ENCODE measurements at places on chromosomes 4 and X.

DNA sequence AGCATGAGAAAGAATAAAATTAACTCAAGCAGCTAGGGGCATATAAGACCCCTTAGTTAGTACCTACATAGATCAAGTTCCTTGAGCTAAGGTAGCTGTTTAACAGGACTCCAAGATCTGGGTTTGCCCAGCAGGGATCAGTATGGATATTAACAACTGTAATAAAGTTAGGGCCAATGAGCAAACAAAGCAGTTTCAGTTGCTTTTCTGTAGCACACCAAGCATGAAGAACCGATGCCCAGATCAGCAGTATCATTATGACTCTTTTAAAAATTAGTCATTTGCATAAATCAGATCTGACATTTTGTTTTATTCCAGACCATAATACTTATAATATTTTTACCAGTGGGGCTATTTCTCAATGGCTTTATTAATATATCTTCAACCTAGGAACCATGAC is 80.9 kb downstream of the C4orf33 start:
- H3K4me1 ChIP-seq, result no peaks in the 10 kb centered on the region
- peaks cover 3% of the 10 kb centered on the region for H3K27me3 ChIP-seq
- no peak overlapping the region for H3K4me3 ChIP-seq
- no peak for DNase-seq

DNA sequence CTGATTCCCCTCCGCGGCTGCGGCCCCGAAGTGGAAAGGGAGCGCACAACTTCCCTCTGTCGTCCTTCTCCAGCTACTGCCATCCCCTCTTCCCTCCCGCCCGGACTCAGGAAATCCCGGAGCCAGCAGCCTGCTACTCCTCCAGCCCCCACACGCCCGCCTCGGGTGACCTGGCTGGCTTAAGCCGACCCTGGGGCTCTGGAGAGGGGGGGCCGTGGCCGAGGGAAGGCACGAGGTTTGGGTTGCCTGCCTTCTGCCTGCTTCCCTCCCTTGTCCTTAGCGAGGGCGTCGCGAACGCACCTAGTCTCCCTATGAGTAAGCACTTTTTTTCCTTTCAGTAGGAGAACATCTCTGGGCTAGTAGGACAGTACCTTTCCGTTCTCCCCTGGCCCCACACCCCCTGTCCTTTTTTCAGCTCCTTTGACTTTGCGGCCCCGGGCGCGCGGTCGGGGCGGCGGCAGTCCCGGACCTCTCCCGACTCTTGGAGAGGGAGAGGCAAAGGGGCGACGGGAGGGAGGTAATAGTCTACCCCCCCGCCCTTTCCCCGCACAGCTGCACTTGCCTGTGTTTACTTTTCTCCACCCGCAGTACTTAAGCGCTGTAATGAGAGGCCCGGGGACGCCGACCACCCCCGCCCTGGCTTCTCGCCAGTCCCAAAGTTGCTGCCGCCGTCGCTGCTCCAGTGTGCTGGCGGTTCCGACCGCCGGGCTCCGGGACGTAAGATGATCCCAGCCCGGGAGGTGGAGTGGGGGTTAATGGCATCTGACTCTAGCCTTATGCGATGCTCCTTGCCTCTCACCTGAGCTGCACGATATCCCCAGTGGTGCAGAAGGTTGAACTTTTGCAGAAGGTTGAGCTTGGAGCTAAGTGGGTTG is 868 bp downstream of the PLS3 start:
- H3K4me3 ChIP-seq, result peak overlapping the region; percentile 64
- H3K27me3 ChIP-seq, result peaks cover 26% of the 10 kb centered on the region
- no peaks in the 10 kb centered on the region for H3K4me1 ChIP-seq
- DNase-seq, result peak; percentile 2
- H3K27ac ChIP-seq, result no peak overlapping the region
- H3K36me3 ChIP-seq, result no peaks in the 10 kb centered on the region

DNA sequence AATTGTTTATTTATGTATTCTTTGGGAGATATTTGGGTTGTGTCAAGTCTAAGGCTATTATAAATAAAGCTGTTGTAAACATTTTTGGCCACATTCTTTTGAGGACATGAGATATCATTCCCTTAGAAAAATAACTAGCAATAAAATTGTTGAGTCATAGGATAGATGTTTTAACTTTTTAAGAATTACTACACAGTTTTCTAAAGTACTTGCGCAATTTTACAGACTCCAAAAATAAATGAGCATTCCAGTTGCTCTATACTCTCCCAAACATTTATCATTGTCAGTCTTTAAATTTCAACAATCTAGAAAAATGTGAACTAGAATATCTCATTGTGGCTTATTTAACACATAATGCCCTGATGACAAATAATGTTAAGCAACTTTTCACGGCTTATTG is 189.1 kb upstream of the ADGRL3 start:
- no peaks in the 10 kb centered on the region for H3K4me1 ChIP-seq
- H3K4me3 ChIP-seq, result no peak overlapping the region
- no peak for DNase-seq
- no peaks in the 10 kb centered on the region for H3K27me3 ChIP-seq
- H3K36me3 ChIP-seq, result no peaks in the 10 kb centered on the region

GRCh38 chrX:108331126-108331909 is 106.9 kb downstream of the COL4A6 start:
- H3K27ac ChIP-seq, result no peak overlapping the region
- no peaks in the 10 kb centered on the region for H3K27me3 ChIP-seq
- H3K4me3 ChIP-seq, result no peak overlapping the region
- no peak for DNase-seq
- no peaks in the 10 kb centered on the region for H3K36me3 ChIP-seq

- no peak overlapping the region for H3K4me3 ChIP-seq
- H3K27me3 ChIP-seq, result peaks cover 30% of the 10 kb centered on the region
- no peak for DNase-seq
- H3K36me3 ChIP-seq, result no peaks in the 10 kb centered on the region
Measured at GRCh38 chr4:141329174-141329569, 108.5 kb downstream of the ZNF330 start.

DNA sequence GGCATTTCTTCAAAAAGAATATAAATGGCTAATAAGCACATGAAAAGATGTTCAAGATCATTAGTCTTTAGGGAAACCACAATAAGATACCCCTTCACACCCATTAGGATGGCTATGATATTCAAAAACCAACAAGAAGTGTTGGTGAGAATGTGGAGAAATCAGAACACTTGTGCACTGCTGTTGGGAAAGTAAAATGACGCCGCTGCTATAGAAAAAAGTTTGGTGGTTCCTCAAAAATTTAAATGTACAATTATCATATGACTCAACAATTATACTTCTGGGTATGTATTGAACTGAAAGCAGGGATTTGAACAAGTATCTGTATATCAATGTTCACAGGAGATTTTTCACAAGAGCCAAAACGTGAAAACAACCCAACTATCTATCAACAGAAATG is 29.4 kb upstream of the NEUROG2 start:
- H3K27ac ChIP-seq, result no peak overlapping the region
- H3K4me1 ChIP-seq, result no peaks in the 10 kb centered on the region
- no peaks in the 10 kb centered on the region for H3K27me3 ChIP-seq
- no peak for DNase-seq
- H3K36me3 ChIP-seq, result peaks cover 6% of the 10 kb centered on the region

DNA sequence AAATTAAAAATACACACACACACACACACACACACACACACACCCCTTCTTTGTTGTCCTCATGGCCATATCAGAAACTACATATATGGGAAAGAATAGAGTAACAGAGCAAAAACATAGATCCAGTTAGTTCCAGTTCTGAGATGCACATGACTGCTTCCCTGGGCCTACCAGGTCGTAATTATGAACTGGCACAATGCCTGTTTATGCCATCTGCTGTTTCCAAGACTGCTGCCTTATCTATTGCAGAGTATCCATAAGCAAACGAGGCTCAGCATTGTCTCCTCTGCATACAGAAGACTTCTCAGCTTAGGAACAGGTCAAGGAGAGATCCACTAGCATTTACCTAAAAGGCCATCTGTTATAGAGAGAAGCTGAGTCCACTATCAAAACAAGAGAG is 789.0 kb downstream of the TECRL start:
- no peak overlapping the region for H3K4me3 ChIP-seq
- DNase-seq, result no peak
- H3K27me3 ChIP-seq, result no peaks in the 10 kb centered on the region
- H3K36me3 ChIP-seq, result no peaks in the 10 kb centered on the region
- H3K4me1 ChIP-seq, result no peaks in the 10 kb centered on the region

- no peaks in the 10 kb centered on the region for H3K27me3 ChIP-seq
- DNase-seq, result no peak
- H3K4me1 ChIP-seq, result no peaks in the 10 kb centered on the region
- H3K4me3 ChIP-seq, result no peak overlapping the region
- no peaks in the 10 kb centered on the region for H3K36me3 ChIP-seq
Measured at GRCh38 chr4:119082661-119083060, 53.0 kb upstream of the MYOZ2 start.

GRCh38 chrX:40167850-40168479 is 70.2 kb upstream of the BCOR start:
- no peak for DNase-seq
- no peaks in the 10 kb centered on the region for H3K27me3 ChIP-seq
- H3K4me1 ChIP-seq, result peaks cover 42% of the 10 kb centered on the region
- peaks cover 4% of the 10 kb centered on the region for H3K36me3 ChIP-seq
- H3K27ac ChIP-seq, result peak overlapping the region; percentile 56
- H3K4me3 ChIP-seq, result peak overlapping the region; percentile 71

GRCh38 chr4:25308306-25308705 is 4.3 kb upstream of the ZCCHC4 start:
- H3K27me3 ChIP-seq, result peaks cover 7% of the 10 kb centered on the region
- DNase-seq, result no peak
- H3K36me3 ChIP-seq, result no peaks in the 10 kb centered on the region
- H3K27ac ChIP-seq, result no peak overlapping the region
- no peak overlapping the region for H3K4me3 ChIP-seq
